Skin of body (tissue), 3 donors: ENCODE measurements at places on chromosomes 4 and X.

GRCh38 chrX:20947411-20947912 lies 426.8 kb upstream of the CNKSR2 start:
- DNase-seq, result no peak

- DNase-seq, result no peak
These were observed 31.8 kb downstream of the CPLX1 start for GRCh38 chr4:793941-794621.

- DNase-seq, result no peak
These were observed 57.8 kb upstream of the BEND2 start for GRCh38 chrX:18278449-18278848.

DNA sequence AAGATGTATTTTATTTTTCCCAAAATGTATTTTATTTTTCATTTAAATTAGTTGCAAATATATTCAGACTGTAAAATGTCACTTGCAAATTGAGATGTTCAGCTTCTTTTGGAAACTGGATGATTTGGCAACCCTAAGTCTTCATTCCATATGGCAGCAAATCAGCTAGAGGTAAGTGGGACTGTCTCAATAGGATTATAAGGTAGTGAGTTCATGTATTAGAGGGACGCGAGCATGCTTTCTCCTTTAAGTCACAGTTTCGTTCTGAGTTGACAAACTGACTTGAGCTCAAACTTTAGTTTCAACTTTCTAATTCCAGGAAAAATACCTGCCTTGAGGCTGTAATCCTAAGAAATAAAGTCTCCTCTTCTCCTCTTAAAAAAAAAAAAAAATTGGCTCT lies 44.2 kb upstream of the TMEM131L start:
- no peak for DNase-seq

DNA sequence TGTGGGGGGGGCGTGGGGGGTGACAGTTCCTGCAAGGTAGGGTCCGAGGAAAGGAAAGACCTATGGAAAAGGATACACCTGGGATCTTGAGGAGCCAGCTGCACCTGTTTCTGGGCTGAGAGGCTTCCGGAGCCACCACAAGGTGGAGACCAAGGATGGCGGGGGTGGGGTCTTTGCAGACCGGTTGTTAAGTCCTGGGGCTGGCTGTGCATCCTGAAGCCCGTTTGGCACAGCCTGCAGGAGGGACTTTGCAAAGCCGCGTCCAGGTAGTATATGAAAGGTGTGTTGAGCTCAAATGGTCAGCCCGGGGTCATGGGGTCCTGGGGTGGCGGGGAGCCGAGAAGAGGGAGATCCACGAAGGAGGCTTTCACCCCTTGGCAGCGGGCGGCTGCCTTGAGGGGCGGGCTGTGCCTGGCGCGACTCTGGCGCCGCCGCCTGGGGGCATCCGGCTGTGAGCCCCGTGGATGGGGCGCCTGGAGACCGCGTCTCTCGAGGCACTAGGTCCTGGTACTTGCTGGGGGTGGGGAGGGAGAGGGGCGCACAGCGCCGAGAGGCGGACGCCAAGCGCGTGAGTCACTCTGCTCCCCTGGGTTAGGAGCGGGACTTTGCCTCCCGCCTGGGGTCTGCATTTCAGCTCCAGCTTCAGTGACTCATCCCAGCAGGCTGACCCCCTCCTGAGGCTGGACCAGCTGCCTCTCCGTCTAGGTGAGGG lies 58.2 kb upstream of the DYNLT3 start:
- no peak for DNase-seq

DNA sequence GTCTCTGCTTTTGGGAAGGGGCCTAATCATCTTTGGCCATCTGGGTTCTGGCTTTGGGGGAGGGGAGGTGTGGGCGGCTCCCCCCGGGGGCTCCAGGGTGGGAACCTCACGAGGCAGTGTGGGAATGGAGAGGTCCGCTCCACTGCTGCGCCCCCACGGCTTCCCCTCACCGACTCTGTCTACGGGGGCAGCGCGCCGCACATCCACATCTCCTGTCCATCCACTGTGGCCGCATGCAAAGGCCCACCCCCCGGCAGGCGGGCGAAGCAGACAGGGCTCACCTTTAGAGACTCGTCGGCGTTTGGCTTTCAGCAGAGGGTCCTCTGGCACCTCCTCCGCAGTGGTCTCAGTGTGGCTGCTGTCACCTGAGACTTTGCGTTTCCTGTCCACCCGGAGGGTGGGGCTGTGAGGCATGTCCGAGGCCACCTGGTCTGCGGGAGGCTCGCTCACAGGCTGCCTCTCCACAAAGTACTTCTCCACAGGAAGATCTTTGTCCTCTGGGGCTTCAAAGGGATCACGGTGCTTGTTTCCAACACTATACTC lies 33.6 kb downstream of the BCOR start:
- DNase-seq, result no peak

- DNase-seq, result no peak
These were observed 58.9 kb upstream of the RAI2 start for GRCh38 chrX:17919896-17920446.

DNA sequence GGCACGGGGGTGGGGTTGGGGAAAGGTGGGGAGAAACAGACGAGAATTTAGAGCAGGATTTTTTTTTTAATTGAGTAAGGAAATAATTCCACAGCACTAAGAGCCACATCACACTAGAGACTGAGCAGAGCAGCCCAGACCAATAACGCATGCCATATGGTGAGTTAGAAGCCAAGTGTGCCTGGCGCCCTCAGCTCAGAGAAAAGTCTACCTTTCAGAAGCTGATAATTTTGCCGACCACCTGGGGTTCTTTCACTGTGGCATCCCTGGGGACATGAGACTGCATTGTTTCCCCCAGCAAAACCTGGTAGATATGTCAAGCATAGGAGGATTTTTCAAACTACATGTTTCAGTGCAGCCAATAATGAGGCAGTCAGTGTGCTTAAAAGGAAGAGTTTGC lies 516.8 kb downstream of the SMARCA1 start:
- DNase-seq, result no peak

- DNase-seq, result no peak
These were observed 15.6 kb upstream of the ASMTL start for GRCh38 chrX:1468250-1468772.

GRCh38 chrX:118129681-118130080 lies 13.1 kb upstream of the KLHL13 start:
- no peak for DNase-seq

GRCh38 chr4:147782087-147782781 lies 50.3 kb downstream of the ARHGAP10 start:
- DNase-seq, result no peak

- no peak for DNase-seq
These were observed 997.4 kb upstream of the PRKX start for GRCh38 chrX:4710618-4711433.

DNA sequence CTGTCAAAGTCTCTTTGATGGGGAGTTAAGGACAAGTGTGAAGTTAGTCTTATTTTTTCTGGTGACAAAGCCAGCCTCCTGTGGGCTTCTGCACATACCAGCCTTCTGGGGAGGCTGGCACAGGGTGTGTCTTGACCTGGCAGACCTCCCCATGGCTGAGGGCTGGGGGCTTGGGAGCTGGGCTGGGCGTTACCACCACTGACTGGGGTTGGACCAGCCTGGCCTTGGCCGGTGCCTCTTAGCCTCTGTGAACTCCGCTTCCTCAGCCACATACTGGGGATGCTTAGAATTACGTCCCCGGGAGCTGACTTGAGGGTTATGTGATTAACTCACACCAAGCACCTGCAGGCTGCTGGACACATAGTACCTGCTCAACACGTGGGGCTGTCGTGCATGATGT lies 14.0 kb downstream of the SH3TC1 start:
- no peak for DNase-seq

GRCh38 chr4:54256491-54257486 lies 27.7 kb downstream of the PDGFRA start:
- DNase-seq, result no peak

DNA sequence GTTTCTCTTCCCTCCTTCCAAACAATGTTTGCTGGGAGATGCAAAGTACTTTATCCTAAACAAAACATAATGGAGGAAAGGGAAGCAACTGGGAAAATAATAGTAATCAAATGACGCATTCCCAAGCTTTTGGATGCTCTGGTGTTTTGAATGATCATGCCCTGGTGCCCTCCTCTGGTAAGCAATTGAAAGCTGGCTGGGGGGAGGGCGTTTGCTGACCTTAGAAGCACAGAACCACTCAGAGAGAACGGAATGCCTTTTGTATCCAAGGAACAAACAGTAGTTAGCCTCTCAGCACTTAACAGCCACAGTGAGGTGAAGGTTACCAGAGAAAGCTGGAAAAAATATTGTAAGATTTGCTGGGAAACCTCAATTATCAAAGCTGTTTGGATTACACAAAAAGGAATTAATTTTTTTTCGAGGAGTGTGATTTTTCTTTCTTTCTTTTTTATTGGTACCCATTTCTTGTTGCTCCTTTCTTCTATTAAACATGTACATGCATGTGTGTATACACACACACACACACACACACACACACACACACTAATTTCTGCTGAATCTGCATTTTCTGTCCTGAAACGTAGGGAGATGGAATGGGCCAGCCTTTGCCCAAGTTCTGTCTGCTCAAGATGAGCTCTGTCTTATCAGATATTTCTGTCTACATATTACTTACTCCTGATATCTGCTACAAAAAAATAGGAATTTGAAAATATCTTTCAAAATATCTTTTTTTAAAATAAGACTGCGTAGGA lies 155.8 kb upstream of the IGFBP7 start:
- no peak for DNase-seq

- no peak for DNase-seq
These were observed 1077.6 kb downstream of the FAM133A start for GRCh38 chrX:94751611-94752010.

DNA sequence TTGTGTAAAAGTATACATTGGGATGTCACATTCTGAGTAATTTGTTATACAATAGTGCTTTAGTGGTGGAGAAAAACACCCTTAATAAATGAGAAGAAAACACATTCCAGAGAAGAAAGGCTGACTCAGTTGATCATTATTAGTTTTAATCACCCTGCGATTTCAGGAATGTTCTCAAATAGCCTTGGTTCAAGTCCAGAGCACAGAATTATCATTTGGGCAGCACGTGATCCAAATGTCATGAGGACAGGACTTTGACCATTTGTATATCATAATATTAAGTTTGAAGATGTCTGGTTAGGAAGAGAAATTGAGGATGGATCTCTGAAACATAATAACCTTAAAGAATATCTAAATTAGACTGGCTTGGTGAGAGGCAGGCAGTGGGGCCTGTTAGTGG lies 1434.3 kb upstream of the TENM3 start:
- no peak for DNase-seq

GRCh38 chrX:34900691-34901090 lies 41.9 kb upstream of the FAM47B start:
- no peak for DNase-seq

DNA sequence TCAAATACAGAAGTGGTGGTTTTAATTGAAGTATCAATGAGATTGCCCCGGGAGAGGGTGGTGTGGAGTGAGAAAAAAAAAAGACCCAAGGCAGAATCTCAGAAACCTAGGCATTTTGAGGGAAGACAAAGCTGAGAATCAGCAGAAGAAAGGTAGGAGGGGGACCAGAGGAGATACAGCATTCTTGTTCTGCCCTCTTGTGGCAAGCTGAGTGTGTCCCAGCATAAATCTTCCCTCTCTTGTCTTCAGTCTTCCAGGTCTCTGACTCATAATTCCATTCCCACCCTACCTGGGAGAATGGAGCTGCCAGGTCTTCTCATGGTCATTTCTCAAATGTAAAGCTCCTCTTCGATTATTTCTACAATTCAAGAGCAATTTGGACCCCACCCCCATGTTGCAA lies 32.7 kb upstream of the MAGED1 start:
- DNase-seq, result no peak

GRCh38 chr4:124964251-124964650 lies 251.7 kb upstream of the ANKRD50 start:
- no peak for DNase-seq

- DNase-seq, result no peak
These were observed 30.5 kb downstream of the NELFA start for GRCh38 chr4:1978226-1978625.

GRCh38 chrX:625137-625691 lies 5.4 kb upstream of the SHOX start:
- peak; percentile 50 for DNase-seq

GRCh38 chr4:186485150-186485549 lies 70.2 kb downstream of the MTNR1A start:
- no peak for DNase-seq

DNA sequence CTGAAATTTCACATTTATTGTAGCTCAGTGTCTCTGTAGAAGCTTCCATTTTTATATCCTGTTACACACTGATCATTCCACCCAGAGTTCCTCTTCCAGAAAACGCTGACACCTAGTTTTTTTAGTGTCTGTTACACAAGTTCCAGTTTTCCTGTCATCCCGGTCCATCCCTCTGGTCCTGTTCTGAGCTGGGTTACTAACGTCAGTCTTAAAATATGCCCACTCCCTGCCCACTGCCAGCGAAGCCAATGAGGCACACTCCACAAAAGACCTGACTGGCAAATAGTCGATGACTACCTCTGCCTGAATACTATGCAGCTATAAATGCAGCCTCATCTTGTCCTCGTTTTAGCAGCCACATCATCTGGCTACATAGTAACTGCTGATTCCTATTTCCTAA lies 30.9 kb upstream of the DDX3X start:
- DNase-seq, result no peak

DNA sequence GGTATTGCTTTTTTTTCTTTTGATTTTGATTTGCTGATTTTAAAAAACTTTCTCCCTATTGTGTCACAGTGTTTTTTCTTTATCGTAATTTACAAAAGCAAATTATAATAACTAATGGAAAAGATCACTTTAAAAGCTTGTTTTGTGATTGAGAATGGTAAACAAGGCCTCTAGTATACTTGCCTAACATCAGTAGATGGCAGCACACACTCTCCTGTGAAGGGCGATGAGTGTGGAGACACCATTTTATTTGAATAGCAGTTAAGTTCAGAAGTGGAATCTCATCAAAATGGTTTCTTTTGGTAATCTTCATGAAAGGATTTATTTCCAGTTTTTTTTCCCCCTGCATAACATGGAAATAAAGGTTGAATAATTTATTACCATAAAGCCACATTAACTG lies 72.3 kb downstream of the PAK3 start:
- DNase-seq, result no peak

DNA sequence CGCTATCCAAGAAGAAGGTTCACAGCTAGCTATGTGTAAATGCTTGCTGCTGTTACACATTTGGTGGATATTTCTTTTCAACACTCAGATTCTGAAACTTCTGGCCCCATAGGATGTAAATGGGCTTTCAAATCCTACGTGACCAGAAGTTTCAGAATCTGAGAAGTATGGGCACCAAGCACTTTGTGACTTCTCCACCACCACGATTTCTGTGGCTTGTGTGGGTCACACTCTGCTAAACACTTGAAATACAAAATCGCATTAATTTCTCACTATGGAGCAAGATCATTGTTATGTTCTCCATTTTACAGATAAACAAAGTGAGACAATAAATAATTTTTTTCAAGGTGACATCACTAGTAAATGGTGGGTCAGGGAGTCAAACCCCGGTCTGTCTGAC lies 259.4 kb upstream of the JADE1 start:
- DNase-seq, result no peak

GRCh38 chrX:13685126-13685763 lies 3.7 kb upstream of the RAB9A start:
- DNase-seq, result no peak
